ENCODE measurements at places on chromosomes 3 and 15. TPM values are rescaled to one million over a fixed set of nuclear protein-coding genes. Genes with fewer than 3 reads are reported as not detected.

The UBL7 gene
- total RNA-seq = 15.5 TPM

The TRH gene
- total RNA-seq = 0.16 TPM

The ADGRG7 gene
- total RNA-seq = 0.11 TPM

The SRGAP3 gene
- 21.4 TPM for total RNA-seq

GRCh38 chr3:17833786-17834559 lies 91.5 kb upstream of the TBC1D5 start:
- no peak for DNase-seq

DNA sequence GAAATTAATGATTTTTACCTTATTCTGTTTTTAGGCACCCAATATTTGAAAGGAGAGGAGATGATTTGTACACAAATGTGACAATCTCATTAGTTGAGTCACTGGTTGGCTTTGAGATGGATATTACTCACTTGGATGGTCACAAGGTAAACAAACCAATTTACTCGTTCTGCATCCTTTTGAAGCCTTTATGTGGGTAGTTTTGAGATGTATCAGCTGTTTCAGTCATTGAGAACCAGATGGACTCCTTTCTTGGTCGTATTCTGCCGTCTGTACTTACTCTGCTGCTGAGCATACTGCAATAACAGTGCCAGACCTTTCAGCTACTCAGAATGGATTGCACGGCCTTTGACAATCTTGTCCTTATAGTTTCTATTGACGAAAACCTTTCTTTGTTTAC lies 13.3 kb downstream of the DNAJB11 start:
- DNase-seq = no peak

The ACP3 gene
- total RNA-seq = 3.2 TPM

The CHST13 gene
- 0.32 TPM for total RNA-seq

DNA sequence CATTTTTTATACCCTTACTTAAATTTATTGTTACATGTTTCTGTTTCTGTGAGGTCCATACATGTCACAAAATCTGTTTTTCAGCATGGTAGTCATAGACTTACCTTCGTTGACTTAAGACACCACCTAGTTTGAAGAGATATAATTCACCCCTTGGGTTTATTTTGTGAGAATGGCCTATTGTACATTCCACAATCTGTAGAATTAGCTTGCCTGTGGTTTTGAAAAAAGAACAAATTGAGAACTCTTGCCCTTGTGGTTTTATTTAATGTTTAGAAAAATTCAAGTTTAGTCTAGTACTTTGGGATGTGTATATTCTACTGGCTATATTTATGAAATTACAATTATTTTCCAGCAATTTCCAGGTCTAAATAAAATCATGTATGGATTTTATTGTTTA lies 31.6 kb downstream of the FILIP1L start:
- DNase-seq = no peak

GRCh38 chr3:14204515-14205284 lies 26.1 kb downstream of the LSM3 start:
- no peak for DNase-seq

The RARB gene
- 70.7 TPM for total RNA-seq

DNA sequence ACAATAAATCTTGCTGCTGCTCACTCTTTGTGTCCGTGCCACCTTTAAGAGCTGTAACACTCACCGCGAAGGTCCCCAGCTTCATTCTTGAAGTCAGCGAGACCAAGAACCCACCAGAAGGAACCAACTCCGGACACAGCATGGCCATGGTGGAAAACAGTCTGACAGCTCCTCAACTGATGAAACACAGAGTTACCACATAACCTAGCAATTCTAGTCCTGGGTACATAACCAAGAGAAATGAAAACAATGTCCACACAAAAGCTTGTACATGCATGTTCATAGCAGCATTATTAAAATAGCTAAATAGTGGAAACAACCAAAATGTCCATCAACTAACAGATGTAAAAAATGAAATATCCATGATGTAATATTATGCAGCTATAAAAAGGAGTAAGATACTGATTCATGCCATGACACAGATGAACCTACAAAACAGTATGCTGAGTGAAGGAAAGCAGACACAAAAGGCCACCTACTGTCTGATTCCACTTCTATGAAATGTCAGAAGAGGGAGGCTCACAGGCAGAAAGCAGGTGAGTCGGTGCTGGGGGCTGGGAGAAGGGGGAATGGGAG lies 36.8 kb downstream of the VGLL4 start:
- no peak for DNase-seq

DNA sequence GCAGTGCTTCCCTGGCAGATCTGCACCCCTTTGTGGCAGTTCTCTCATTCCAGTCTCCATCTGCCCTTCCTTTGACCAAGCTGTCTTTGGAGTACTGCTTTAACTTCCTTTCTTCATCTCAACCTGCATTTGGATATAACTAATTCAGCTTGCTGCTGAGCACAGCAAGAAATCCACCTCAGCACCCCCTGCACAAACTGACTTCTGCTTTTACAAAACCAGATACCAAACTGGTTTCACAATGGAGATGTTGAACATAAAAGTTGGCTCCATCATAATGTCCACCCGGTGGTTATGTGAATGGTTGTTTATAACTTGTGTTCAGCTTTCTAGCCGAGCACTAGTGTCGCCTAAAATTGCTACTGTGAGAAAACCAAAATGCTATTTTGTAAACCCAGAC lies 341.1 kb upstream of the SEMA6D start:
- no peak for DNase-seq

The LCTL gene
- total RNA-seq = not detected

- DNase-seq = no peak
Measured at GRCh38 chr15:65743637-65744252, 48.3 kb downstream of the DENND4A start.

DNA sequence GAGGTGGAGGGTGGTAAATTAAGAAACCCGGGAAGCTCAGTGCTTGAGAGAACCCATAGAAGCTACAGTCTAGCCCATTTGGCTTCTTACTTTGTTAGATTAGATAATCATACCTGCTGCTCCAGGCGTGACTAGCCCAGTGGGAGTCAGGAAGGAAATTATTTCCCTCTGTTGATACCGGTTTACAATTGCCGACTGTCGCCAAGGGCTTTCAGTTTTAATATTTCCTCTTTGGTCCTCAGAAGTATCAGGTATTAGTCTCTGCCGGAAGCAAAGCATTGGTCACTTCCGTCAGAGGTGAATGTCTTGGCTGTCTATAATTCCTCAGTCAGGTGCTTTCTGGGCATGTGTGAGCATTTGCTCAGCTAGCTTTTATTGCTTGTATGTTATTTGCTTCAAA lies 75.2 kb downstream of the LPP start:
- DNase-seq = no peak

GRCh38 chr15:25172691-25173090 lies 217.9 kb downstream of the SNRPN start:
- no peak for DNase-seq

The STRA6 gene
- 21.9 TPM for total RNA-seq

DNA sequence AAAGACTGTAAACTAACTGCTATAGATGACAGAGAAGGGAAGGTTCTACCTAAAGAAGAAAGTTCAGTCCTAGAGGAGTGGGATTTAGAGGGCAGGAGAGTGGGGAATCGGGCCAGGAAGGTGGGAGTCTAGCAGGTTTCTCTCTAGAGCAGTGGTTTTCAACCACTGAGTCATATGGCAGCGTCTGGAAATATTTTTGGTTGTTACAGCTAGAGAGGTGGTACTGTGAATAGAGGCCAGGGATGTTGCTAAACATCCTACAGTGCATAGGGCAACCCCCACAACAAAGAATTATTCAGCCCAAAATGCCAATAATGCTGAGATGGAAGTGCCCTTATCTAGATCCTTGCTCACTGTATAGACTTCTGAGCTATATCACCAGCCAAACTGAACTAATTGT lies 28.7 kb downstream of the ATP1B3 start:
- DNase-seq = no peak

All from urinary bladder (tissue), 4 donors.